Stimulated activated CD8-positive, alpha-beta memory T cell treated with anti-CD3 and anti-CD28 coated beads, Interleukin-2, amount 100 ng/mL, for 1 hour (primary cell): ENCODE measurements at places on chromosomes 5 and 9.

- DNase-seq = no peak
Observed at GRCh38 chr9:136665111-136665703, 2.5 kb downstream of the EGFL7 start.

- DNase-seq = no peak
Observed at GRCh38 chr5:38060354-38060753, 198.0 kb upstream of the EGFLAM start.

GRCh38 chr5:39870137-39870536 lies 445.4 kb upstream of the DAB2 start:
- DNase-seq = no peak

- no peak for DNase-seq
Observed at GRCh38 chr5:59264639-59265245, 628.8 kb downstream of the PDE4D start.

DNA sequence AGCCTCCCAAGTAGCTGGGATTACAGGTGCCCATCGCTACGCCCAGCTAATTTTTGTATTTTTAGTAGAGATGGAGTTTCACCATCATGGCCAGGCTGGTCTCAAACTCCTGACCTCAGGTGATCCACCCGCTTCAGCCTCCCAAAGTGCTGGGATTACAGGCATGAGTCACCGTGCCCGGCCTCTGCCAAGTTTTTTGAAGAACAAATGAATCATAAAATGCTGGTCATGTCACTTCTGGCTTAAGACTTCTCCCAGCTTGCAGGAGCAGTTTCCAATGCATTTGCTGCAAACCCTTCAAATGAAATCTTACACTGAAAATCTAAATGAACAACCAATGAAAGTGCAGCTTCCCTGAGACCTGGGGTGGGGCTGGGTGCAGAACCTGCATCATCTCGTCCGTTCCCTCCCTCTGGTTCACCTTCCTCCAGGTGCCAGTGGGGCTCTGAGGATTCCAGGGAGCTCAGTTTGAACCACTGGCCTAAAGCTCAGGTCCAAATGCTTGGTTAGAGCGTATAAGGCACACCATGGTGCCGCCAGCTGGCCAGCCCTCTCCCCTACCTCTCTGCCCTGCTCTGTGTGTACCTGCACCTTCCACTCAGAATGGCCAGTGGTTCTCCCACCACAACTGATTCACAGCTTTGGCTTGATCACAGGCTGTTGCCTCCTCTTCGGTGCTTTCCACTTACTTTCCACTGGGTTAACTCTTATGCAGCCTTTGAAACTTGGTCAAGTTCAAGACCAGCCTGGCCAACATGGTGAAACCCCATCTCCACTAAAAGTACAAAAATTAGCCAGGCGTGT lies 39.8 kb upstream of the FUBP3 start:
- DNase-seq = no peak

- DNase-seq = no peak
Observed at GRCh38 chr9:134568811-134569210, 72.8 kb upstream of the COL5A1 start.

GRCh38 chr5:127754259-127754658 lies 51.1 kb downstream of the CCDC192 start:
- DNase-seq = no peak

DNA sequence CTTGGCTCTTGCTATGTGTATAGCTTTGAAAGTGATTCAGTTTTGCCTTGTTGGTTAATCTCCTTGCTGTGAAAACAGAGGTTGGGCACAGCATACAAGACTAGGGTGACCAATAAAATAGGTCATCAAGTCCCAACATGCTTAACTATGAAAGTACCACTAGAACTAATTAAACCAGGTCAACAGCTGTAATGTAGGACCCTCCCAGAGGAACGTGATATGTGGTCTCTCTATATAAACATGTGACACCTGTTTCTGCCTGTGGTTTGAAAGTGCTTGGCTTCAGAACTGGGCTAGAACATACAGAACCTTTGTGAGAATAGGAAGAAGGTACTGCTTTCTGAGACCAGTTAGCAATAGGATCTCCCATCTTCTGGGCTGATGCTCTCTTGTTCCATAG lies 297.1 kb downstream of the FBXL7 start:
- DNase-seq = no peak

DNA sequence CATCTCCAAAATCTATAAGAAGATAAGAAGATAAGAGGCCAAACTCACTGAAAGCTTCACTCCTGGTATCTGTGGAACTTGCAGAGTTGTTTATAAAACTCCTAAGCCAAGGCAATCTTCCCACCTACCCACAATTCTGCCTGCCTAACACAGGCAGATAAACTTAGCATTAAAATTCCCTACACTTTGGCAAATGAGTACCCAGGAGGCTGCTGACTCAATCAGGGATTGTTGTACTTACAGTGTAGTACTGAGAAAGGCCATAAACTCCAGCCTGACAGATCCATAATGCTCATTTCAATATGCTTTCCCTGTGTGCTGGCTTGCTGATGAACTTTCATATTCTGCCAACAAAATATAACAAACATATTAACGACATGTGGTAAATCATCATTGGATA lies 725.2 kb downstream of the BRINP1 start:
- no peak for DNase-seq

- no peak for DNase-seq
Observed at GRCh38 chr5:91272858-91273257, 110.3 kb downstream of the ARRDC3 start.

DNA sequence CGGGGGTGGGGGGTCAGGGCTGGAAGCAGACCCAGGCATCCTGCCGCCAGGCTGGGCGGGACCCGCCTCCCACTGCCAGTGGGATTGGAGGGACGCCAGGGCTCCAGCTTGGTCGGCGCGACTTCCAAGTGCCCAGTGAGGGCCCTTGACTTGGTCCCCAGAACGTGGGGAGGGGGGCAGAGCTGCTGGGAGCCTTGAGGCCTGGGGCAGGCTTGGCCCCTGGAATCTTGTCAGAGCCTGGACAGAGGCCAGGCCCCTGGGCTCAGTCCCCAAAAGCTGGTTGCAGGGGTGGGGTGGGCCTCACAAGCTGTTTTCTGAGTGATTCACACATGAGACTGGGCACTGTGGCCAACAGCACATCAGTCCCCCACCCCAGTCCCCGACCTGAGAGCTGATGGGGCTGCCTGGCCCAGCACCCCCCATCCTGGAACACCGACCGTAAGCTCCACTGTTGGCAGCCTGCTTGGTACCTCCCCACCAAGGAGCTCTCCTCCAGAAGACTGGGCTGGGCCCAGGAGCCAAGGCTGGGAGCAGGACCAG lies 526 bp downstream of the CLIC3 start:
- DNase-seq = no peak

GRCh38 chr9:136732444-136733178 lies 10.1 kb downstream of the LCN10 start:
- no peak for DNase-seq

- DNase-seq = no peak
Observed at GRCh38 chr5:93717162-93717561, 24.2 kb downstream of the POU5F2 start.

GRCh38 chr5:139566611-139567010 lies 5.5 kb downstream of the UBE2D2 start:
- no peak for DNase-seq

DNA sequence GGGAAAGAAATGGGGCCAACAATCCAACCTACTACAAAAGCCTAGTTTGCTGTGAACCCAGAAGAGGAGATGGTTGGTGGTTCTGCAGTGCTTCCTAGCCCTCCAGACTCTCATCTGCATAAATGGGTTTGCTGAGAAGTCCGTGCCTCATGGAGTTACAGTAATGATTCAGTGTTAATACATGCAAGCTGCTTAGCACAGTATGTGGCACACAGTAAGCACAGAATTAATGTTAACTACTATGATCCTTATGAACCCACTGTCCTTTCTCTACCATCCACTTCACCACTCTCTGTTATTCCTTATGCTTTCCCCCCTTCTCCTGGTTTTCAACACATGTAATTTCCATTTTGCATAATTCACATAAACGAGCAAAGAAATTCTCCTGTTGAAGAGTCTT lies 100.0 kb downstream of the ACTBL2 start:
- DNase-seq = no peak

- DNase-seq = no peak
Observed at GRCh38 chr9:132154863-132155567, 6.8 kb upstream of the NTNG2 start.

DNA sequence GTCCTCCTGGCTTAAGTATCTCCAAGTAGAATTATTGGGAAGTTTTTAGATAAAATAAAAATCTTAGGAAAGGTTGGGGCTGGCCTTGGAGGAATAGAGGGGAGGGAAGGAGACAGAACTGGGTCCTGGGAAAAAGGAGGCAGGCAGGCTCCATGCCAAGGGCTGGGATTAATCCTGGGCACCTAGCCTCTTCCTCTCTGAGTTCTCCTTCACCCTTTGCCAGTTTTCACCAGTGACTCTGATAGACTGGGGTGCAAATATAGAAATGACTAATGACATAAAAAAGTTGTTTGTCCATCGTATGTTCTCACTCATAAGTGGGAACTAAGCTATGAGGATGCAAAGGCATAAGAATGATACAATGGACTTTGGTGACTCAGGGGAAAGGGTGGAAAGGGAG lies 81.9 kb downstream of the RMI1 start:
- no peak for DNase-seq

GRCh38 chr5:126438267-126438666 lies 15.1 kb downstream of the GRAMD2B start:
- DNase-seq = no peak
